ENCODE measurements at places on chromosomes 6 and 20. TPM values are rescaled to one million over a fixed set of nuclear protein-coding genes. Genes with fewer than 3 reads are reported as not detected.

Gene GABRR1
- total RNA-seq = not detected

Gene PSORS1C2
- total RNA-seq = 0.33 TPM

Gene WFDC5
- total RNA-seq = 1.2 TPM

Gene RBBP9
- total RNA-seq = 10.0 TPM
